ENCODE measurements at places on chromosomes 2 and 18.

GRCh38 chr2:238965371-238966071, 117.6 kb downstream of the TWIST2 start:
- no peak for DNase-seq

GRCh38 chr2:23409248-23409647, 24.3 kb downstream of the KLHL29 start:
- DNase-seq, result no peak

DNA sequence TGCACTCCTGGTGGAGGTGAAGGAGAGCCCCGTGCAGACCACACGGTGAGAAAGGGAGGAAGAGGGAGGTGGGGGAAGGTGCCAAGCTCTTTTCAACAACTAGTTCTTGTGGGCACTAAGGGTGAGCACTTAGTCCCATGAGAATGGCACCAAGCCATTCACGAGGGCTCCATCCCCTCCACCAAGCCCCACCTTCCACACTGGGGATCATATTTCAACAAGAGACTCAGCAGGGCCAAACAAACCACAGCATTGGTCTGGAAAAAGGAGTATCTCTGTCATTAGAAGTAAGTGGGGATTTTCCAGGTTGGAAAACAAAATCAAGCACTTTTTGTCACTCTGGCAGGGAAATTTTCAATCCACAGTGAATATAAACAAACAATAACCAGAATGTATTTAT, 38.4 kb downstream of the ZAP70 start:
- DNase-seq, result no peak

- no peak for DNase-seq
Observed at GRCh38 chr2:34949316-34949715, 1350.2 kb upstream of the FAM98A start.

DNA sequence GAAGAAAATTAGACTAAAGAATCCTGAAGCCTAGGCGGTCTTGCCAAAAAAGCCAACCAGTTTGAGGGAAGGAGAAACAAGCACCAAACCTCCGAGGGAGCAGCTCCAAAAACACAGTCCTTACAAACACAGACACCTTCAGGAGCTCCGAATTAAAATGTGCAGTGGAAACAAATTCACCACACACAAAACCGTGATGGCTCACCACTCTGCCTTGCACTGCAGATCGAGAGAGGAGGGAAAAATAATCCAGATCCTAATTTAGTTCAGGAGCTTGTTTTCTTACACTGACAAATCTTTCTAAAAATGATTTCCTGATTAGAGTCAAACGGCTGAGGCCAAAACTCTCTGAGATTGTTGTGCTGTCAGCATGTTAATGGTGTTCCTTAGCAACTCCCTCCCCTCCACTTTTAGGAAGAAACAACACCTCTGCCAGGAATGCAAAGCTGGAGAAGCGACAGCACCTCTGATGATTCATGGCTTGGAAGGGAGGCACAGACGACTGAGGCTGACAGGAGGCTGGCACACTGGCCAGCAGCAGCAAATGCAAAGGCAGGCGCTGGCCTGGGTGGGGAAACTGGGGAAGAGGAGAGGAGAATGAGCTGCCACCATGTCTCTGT, 249.4 kb upstream of the KLHL29 start:
- no peak for DNase-seq
